ENCODE measurements at places on chromosomes 12 and 14.

DNA sequence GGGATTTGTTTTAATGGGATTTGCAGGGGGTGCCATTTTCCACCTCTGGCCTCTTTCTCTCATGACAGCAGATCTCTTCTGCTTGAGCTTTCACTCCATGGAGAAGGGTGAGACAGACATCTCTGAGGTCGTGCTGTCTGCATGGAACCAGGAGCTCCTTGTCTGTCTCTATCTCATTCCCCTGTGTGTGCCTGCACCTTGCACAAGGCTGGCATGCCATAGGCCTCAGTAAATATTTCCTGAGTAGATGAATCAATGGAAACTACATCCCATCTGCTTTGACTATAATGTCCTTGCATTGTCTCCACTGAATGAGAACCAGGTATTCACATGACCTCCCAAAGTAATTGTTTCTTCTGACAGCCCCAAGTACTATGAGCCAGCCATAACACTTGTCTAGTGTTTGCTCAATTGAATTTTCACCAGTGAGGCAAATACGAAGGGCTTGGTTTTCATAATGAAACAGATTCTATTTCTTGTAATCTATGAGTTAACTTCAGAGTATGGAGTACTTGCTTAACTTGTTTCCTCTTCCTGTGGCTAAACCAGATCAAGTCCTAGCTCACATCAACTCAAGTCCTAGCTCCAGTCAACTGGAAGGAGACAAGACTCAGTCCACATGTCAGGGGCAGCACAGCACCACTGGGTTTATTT is 32.3 kb downstream of the KCNK13 start:
- no peak for DNase-seq

GRCh38 chr12:10554228-10554755 is 48.6 kb downstream of the EIF2S3B start:
- no peak for DNase-seq

- DNase-seq, result no peak
Measured at GRCh38 chr12:131390412-131391334, 320.2 kb upstream of the SFSWAP start.

GRCh38 chr12:72135021-72135301 is 137.2 kb upstream of the TRHDE start:
- DNase-seq, result no peak

GRCh38 chr12:12614342-12614741 is 2.7 kb downstream of the CREBL2 start:
- DNase-seq, result no peak

- no peak for DNase-seq
Measured at GRCh38 chr14:51652168-51653078, 713 bp downstream of the FRMD6 start.

DNA sequence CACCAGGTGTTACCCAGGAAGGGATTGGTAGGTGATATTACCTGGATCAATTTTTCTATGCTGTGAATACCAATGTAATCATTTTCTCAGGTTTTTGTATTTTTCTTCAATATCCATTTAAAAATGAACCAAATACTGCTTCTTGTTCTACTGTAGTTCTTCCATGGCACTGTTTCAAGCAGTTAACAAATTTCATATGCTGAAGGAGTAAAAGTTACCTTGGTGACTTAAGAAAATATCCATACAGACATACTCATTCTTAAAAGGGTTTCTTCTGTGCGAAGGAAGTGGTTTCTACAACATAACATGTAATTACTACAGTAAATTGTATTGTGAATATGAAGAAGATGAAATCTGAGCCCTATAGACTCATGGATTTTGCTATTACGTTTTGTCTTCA is 222.5 kb downstream of the TMEM117 start:
- DNase-seq, result no peak

GRCh38 chr12:12349711-12350665 is at the start of gene MANSC1:
Gene MANSC1 (minus strand): TSS chr12:12350242. CDS start chr12:12343314, 6,928 bp downstream.
- no peak for DNase-seq

GRCh38 chr12:106774808-106775524 is 484 bp downstream of the RIC8B start:
- DNase-seq, result no peak

GRCh38 chr12:14892726-14893505 is 7.3 kb upstream of the MGP start:
- DNase-seq, result no peak

- no peak for DNase-seq
Measured at GRCh38 chr12:111313833-111314259, 55.0 kb downstream of the PHETA1 start.

DNA sequence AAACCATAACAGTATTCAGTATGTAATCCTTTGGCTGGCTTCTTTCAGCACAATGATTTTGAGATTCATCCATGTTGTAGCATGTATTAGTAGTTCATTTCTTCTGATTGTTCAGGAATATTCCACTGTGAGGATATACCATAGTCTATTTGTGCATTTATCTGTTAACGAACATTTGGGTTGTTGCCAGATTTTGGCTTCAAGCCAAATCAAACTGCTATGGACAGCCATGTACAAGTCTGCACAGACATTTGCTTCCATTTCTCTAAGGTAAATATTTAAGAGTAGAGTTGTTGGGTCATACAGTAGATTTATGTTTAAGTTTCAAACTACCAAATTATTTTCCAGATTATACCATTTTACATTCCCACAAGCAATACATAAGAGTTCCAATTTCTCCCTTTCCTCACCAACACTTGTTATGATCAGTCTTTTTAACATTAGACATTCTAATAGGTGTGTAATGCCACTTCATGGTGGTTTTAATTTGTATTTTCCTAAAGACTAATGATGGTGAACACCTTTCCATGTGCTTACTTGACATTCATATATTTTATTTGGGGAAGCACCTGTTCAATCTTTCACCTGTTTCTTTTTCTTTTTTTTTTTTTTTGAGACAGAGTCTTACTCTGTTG is 56.6 kb downstream of the ZFYVE21 start:
- DNase-seq, result no peak

DNA sequence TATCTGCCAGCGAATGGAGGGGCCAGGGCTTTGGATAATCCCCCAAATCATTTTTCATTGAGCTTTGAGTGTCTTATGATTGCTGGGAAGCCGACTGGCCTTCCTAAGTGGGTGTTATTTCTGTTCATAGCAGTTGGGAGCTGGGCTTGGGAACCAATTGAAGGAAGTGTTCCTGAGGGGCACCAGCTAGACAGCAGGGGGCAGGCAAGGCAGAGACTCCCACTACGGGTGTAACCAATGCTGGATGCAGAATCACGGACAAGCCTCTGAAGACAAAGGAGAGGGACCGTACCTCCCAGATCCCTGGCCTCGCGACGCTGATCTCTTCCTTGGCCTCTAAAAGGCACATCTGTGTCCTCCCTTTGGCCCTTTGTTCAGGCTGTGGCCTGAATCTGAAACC is 149.0 kb upstream of the PRMT8 start:
- DNase-seq, result no peak

DNA sequence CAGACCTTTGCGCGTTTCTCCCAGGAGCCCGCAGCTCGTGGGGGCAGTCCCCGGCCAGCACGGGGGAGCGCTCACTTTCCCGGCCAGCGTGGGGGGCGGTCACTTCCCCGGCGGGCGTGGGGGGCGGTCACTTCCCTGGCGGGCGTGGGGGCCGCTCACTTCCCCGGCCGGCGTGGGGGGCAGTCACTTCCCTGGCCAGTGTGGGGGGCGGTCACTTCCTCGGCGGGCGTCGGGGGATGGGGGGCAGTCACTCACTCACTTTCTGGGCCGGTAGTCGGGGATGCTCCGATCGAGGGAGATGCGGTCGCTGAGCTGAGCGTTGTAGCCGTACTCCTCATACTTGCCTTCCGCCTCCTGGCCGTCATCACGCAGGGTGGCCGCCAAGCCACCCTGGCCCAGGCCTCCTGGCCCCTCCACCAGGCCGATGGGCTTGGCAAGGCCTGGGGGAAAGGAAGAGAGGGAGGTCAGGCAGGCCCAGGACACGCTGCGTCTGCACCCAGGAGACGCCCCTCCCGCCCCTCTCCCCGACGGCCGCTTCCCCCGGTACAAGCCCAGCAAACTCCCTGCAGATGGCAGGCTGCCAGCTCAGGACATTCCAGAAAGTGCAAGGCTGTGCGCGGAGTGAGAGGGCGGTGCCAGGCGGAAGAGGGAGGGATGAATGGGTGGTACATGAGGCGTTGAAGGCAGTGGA is 43.3 kb downstream of the GALNT9 start:
- DNase-seq, result no peak

- no peak for DNase-seq
Measured at GRCh38 chr12:123712780-123713319, 697 bp downstream of the ATP6V0A2 start.

- DNase-seq, result no peak
Measured at GRCh38 chr14:56143025-56143424, 24.8 kb downstream of the PELI2 start.

DNA sequence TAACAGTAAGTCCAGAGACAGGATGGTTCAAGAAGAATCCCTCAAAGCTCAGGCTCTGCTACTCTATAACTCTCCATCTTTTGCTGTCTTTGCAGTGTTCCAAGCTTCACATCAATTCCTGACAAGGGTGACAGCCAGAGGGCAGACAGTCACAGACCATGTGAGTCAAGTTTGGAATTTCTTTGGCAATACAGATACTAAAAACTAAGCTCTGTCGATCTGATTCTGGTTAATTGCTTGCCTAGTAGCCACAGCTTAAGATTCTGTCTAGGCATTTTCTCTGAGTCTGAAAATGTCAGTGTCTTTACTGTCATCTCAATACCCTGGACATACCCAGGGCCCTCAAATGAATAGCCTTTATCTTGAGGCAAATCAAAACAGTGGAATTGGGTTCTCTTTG is 153.7 kb downstream of the CEP128 start:
- no peak for DNase-seq

GRCh38 chr12:123389560-123390351 is 5.8 kb downstream of the KMT5A start:
- DNase-seq, result no peak

- no peak for DNase-seq
Measured at GRCh38 chr14:101335061-101335661, 226.1 kb upstream of the DIO3 start.

DNA sequence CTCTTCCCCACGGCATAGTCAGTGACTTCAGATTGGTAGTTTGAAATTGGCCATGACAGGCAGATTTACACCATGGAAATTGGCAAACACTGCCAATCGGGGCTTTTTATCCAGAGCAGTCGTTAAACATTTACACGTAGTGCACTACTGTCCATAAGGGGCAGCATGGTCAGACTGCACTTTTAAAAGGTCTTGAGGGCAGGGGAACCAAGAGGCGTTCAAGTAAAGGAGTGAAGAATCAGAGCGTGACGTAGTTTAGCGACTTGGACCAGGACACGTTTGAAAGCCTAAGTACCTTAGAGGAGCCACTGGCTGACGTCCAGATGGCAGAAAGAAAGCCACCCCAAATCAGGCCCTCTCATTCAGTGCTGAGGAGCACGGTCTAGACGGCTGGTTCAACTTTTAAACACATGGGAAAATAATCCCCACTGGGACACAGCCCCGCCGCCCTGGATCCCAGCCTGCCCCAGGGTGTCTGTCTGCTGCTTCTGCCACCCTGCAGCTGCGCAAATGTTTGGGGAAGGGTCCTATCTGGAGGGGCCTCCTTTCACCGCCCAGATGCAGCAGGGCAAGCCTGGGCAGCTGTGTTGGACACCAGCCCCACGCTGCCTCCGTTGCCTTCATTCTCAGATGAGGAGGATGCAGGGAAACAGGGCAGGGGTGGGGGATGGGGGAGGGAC is 52.5 kb upstream of the PPP2R5C start:
- DNase-seq, result no peak

DNA sequence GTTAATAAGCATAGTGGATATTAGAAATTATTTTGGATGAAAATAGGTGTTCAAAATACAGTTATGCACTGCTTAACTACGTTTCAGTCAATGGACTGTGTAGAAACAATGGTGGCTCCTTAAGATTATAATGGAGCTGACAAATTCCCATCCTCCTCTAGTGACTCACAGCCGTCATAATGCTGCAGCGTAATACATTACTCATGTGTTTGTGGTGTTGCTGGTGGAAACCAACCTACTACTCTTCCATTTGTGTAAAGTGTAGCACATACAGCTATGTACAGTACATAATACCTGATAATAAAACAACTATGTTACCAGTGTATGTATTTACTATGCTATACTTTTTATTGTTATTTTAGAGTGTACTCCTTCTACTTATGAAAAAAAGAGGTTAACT is 111.2 kb upstream of the TMCC3 start:
- no peak for DNase-seq

DNA sequence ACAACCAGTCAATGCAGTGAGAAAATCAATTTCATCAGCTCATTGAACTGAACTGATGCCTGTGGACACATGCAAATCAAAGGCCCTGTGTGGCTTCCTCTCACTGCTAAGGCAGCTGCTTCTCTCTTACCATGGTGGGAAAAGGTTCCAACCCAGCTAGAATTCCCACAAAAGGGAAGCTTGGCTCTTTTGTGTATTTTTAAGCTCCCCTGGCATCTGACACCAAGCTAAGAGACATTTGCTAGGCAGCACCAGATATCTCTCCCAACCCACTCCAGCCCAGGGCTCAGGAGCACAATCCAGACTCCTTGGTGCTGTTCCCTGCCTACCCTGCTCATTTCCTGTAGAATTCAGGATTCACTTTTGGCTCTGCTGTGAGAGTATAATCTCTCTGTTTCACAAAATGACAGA is 129.6 kb downstream of the GXYLT1 start:
- DNase-seq, result no peak

GRCh38 chr12:82505150-82505549 is 146.8 kb downstream of the METTL25 start:
- DNase-seq, result no peak

DNA sequence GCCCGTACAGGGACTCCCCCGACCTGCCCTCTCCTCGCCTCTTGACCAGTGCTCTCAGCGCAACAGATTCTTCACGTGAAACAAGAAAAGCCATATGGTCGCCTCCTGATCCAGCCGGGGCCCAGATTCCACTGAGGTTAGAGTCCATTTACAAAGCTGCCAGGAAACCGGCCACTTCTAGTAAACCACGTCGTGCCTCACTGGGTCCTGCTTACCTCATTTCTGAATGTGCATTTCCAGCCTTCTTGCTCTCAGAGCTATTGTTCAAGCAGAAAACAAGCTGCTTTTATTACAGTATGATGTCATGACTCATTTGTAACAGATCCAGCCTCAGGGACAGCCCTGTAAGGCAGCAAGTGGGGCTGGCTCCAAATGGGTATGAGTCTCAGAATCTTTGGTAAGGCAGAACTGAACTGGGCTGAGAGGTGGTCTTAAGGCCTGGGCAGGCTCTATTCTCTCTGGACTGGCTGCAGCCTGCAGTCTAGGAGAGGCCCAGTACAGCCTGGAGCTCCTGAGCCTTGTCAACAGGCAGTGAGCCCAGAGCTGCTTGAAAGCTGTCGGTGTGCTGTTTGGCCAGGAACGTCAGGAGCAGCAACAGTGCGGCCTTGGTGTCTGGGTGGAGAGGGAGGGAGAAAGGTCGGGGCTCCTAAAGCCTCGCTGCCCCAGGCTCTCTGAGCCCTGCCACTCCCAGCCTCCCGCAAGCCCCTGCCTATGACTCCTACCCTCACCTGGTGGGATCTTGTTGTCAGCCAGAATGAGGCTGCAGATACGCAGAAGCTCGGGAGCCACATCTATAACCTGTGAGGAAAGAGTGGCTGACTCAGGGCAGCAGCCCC is 8.3 kb downstream of the REC8 start:
- peak; percentile 31 for DNase-seq

- DNase-seq, result no peak
Measured at GRCh38 chr14:63275611-63276010, 43.1 kb downstream of the GPHB5 start.
